ENCODE measurements at places on chromosomes 7 and 10. TPM values are rescaled to one million over a fixed set of nuclear protein-coding genes. Genes with fewer than 3 reads are reported as not detected.

GRB10 gene
- total RNA-seq: 57.0 TPM

DRGX gene
- total RNA-seq: not detected

TMEM209 gene
- total RNA-seq: 19.1 TPM

EPHA1 gene
- total RNA-seq: 11.1 TPM

SPDYE11 gene
- total RNA-seq: not detected

UTF1 gene
- 0.35 TPM for total RNA-seq

BICC1 gene
- total RNA-seq: 70.7 TPM
